ENCODE measurements at places on chromosomes 2 and 18. TPM values are rescaled to one million over a fixed set of nuclear protein-coding genes. Genes with fewer than 3 reads are reported as not detected.

The ANKRD53 gene
- 4.7 TPM for total RNA-seq

GRCh38 chr2:9573013-9573720 is 17.5 kb upstream of the ADAM17 start:
- H3K27me3 ChIP-seq: no peaks in the 10 kb centered on the region
- H3K4me3 ChIP-seq: no peak overlapping the region
- no peak overlapping the region for H3K27ac ChIP-seq
- no peaks in the 10 kb centered on the region for H3K4me1 ChIP-seq
- no peak for DNase-seq
- no peaks in the 10 kb centered on the region for H3K36me3 ChIP-seq

DNA sequence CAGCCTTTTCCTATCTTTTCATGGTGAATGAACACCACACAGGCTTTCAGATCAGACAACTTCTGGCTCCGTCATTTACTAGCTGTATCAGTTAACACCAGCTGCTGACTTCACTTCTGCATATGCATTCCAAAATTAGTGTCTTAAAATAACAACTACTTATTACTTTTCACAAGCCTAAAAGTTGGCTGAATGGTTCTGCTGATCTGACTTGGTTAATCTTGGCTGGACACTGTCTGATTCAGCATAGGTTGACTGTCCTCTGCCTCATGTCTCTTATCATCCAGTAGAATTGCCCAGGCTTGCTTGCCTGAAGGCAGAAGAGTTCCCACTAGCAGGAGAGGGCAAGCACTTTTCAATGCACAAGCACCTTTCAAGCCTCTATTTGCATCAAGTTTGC is 72.7 kb downstream of the MARCHF4 start:
- H3K27ac ChIP-seq: no peak overlapping the region
- H3K27me3 ChIP-seq: no peaks in the 10 kb centered on the region
- no peak for DNase-seq

GRCh38 chr2:199777315-199777714 is 73.7 kb downstream of the FTCDNL1 start:
- no peak for DNase-seq
- no peaks in the 10 kb centered on the region for H3K27me3 ChIP-seq
- H3K27ac ChIP-seq: no peak overlapping the region
- H3K4me1 ChIP-seq: no peaks in the 10 kb centered on the region

DNA sequence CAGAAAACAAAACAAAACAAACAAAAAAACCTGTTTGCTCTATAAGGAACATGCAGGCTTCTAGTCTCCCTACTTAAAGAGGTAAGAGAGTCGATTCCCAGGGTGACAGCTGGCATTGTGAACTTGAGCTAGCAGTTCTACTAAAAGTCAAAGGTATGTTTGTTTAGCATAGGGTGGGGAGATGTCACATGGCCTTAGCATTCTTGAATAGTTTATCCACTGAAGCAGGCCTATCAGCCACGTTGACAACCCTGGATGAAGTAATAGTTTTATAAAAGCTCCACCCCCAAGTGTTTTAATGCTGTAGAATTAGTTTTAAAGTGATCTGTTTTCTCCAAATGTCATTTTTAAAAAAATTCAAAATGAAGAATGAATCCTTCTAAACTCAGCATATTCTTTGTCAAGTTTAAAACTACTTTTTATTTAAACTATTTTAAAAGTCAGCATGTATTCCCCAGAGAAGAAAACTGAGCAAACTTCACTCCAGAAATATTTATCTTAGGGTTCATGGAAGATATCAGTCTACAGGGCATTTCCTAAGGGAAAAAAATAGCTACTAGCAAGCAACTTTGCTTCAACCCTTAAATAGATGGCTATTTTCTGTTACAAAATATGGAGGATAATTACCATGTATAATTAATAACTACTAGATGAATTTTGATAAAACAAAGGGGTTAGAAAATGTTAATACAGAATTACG is 1.7 kb downstream of the MYOM1 start:
- H3K27ac ChIP-seq: peak overlapping the region; percentile 81
- peak; percentile 75 for DNase-seq
- no peaks in the 10 kb centered on the region for H3K27me3 ChIP-seq
- H3K36me3 ChIP-seq: no peaks in the 10 kb centered on the region
- H3K4me1 ChIP-seq: peaks cover 51% of the 10 kb centered on the region

DNA sequence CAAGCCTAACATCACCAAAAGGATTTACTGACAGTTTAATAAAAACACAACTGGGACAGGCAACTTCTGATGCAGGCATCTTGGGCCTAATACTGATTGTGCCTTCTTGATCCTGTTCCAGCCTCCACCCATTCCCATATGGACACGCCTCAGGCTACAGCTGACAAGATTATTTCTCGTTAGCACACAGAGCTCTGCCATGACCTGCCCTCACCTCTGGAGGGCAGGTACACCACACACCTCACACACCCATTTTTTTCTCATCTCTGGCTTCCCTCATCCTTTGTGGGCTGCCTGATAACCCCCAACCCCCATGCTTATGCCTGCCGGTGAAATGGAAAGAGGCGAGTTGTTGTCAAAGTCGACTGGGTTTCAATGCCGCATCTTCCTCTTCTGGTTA is 147.0 kb downstream of the ANTXR1 start:
- H3K4me3 ChIP-seq: no peak overlapping the region
- no peaks in the 10 kb centered on the region for H3K27me3 ChIP-seq
- H3K4me1 ChIP-seq: no peaks in the 10 kb centered on the region
- no peaks in the 10 kb centered on the region for H3K36me3 ChIP-seq

DNA sequence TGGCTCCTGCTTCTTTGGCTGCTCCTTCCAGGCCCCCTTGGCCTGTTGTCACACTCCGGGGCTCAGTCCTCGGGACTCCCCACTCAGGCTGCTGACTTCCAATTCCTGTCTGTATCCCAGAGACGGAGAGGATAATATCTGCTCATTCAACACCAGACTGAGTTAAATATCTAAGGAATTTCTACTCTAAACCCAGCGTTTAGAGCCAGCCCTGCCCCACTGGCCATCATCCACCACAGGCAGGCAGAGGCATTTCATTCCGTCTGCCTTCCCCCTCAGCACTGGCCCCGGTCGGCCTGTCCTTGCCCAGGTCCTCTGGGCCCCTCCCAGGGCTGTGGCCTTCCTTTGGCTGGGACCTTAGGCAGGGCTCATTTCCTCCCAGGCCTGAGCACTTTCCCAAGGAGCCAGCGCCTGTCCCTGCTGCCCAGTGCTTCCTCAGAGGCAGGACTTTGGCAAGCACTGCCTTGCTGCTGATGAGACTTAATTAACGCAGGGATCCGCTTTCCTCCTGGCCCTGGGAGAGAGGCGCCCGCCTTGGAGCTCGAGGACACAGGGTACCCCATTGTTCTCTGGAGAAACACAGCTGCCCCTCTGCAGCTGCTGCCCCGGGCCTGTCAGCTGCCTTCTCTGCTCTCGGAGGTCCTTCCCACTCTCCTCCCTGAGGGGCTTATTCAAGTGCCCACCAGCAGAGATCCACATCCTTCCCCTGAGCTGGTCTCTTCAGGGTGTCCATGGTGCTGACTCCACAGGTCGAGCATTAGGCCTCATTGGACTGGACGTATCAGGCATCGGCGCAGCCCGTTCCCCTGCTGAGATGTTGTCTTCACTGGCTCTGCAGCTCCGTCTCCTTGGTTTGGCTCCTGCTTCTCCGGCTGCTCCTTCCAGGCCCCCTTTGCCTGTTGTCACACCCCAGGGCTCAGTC is 42.8 kb downstream of the ATOH8 start:
- DNase-seq: peak; percentile 5
- peaks cover 29% of the 10 kb centered on the region for H3K4me1 ChIP-seq
- no peaks in the 10 kb centered on the region for H3K36me3 ChIP-seq
- no peak overlapping the region for H3K27ac ChIP-seq
- no peaks in the 10 kb centered on the region for H3K27me3 ChIP-seq
- no peak overlapping the region for H3K4me3 ChIP-seq

- H3K4me3 ChIP-seq: no peak overlapping the region
- H3K27me3 ChIP-seq: no peaks in the 10 kb centered on the region
- no peak for DNase-seq
Measured at GRCh38 chr2:240306185-240306584, 129.3 kb upstream of the GPC1 start.

The MEP1B gene
- not detected for total RNA-seq

- H3K27ac ChIP-seq: no peak overlapping the region
- peak; percentile 69 for DNase-seq
- no peaks in the 10 kb centered on the region for H3K27me3 ChIP-seq
- peaks cover 23% of the 10 kb centered on the region for H3K4me1 ChIP-seq
- H3K36me3 ChIP-seq: no peaks in the 10 kb centered on the region
- no peak overlapping the region for H3K4me3 ChIP-seq
Measured at GRCh38 chr2:20661421-20662307, 5.3 kb upstream of the GDF7 start.

DNA sequence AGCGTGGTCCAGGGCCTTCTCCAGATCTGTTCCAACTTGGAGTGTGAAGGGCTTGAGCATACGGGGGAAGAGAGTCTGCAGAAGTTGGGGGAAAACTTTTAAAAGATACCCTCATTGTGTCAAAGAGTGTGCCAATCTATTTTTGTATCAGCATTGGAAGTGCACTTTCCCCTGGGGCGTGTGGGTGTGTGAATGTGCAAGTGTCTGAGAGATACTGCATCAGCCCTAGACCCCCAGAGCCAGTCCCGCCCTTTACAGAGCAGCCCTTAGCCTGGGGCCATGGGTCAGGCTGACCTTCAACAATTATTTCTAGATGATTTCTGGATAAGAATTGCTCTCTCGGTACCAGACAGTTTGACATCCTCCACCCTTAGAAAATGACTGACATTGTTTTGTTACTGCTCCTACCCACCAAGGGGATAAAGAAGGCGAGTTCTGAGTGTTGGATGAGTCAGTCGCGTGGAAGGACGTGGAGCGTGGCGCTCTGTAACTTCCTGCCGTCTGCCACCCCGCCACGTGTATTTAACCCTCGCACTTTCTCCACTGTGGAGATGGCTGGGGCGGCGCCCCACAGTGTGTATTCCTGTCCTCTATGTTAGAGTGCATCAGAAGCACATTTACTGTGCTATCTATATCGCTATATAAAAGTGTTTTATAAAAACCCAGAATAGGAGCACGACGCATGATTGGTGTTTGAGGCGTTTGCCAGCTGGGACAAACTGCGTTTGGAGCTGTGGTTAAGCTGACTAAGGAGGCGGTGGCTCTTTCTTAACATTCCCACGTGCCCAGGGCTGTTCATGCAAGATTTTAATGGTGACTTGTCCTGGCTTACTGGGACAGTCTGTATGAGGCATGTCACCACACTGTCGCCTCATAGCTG is 122.6 kb downstream of the CABLES1 start:
- H3K36me3 ChIP-seq: no peaks in the 10 kb centered on the region
- no peak for DNase-seq
- H3K4me3 ChIP-seq: no peak overlapping the region

GRCh38 chr2:85503851-85504777 is 34.9 kb upstream of the MAT2A start:
- H3K4me1 ChIP-seq: peaks cover 20% of the 10 kb centered on the region
- no peaks in the 10 kb centered on the region for H3K27me3 ChIP-seq
- DNase-seq: no peak

GRCh38 chr2:190922376-190922775 is 41.8 kb downstream of the GLS start:
- H3K27me3 ChIP-seq: no peaks in the 10 kb centered on the region
- DNase-seq: no peak
- peaks cover 8% of the 10 kb centered on the region for H3K4me1 ChIP-seq
- no peak overlapping the region for H3K27ac ChIP-seq
- peaks cover 4% of the 10 kb centered on the region for H3K36me3 ChIP-seq
- H3K4me3 ChIP-seq: no peak overlapping the region

The LDLRAD4 gene
- total RNA-seq: 35.9 TPM

GRCh38 chr18:45712061-45712460 is 11.9 kb upstream of the SLC14A1 start:
- no peak for DNase-seq
- no peaks in the 10 kb centered on the region for H3K4me1 ChIP-seq
- no peaks in the 10 kb centered on the region for H3K36me3 ChIP-seq
- no peaks in the 10 kb centered on the region for H3K27me3 ChIP-seq
- H3K27ac ChIP-seq: no peak overlapping the region

The ATOH8 gene
- total RNA-seq: 12.9 TPM

DNA sequence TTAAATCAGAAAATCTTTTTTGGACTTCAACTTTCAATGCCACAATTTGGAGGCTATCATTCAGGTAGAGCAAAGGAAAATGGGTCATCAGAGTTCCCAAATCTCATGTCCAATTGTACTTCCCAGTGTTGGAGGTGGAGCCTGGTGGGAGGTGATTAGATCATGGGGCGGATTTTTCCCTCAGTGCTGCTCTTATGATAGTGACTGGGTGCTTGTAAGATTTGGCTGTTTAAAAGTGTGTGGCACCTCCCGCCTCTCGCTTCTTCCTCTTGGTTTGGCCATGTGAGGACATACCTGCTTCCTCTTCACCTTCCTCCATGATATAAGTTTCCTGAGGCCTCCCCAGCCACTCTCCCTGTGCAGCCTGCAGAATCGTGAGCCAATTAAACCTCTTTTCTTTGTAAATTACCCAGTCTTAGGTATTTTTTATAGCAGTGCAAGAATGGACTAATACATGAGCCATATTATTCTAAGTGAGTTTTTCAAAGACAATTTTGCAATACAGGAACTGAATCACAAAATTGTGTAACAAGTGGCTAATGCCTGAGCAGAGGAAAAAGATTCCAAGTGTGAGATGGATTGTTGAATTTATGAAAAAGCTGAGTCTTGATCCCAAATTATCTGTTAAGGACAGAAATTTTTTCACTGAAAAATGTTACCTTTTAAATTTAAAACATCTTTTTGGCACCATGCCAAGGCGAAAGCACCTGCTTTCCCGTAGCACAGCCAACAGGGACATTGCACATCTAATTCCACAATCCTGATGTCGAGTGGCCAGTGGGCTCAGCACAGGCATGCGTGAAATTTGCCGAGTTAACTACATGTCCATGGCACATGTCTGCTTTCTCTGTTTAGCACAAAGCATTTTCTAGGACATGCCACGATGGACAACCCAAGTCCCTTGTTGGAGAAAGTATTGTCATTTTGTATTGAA is 150.9 kb downstream of the COL6A3 start:
- H3K36me3 ChIP-seq: no peaks in the 10 kb centered on the region
- no peak overlapping the region for H3K4me3 ChIP-seq
- peak overlapping the region; percentile 41 for H3K27ac ChIP-seq

GRCh38 chr18:985212-985661 is 80.6 kb downstream of the ADCYAP1 start:
- no peaks in the 10 kb centered on the region for H3K27me3 ChIP-seq
- H3K4me3 ChIP-seq: no peak overlapping the region
- no peaks in the 10 kb centered on the region for H3K4me1 ChIP-seq
- no peaks in the 10 kb centered on the region for H3K36me3 ChIP-seq
- DNase-seq: no peak
- H3K27ac ChIP-seq: no peak overlapping the region

- H3K4me3 ChIP-seq: no peak overlapping the region
- DNase-seq: peak; percentile 34
- no peaks in the 10 kb centered on the region for H3K36me3 ChIP-seq
- no peaks in the 10 kb centered on the region for H3K4me1 ChIP-seq
Measured at GRCh38 chr18:10291568-10291981, 162.9 kb upstream of the APCDD1 start.

The LYG2 gene
- total RNA-seq: not detected

- H3K27ac ChIP-seq: peak overlapping the region; percentile 32
- peak; percentile 91 for DNase-seq
- no peak overlapping the region for H3K4me3 ChIP-seq
- H3K27me3 ChIP-seq: no peaks in the 10 kb centered on the region
Measured at GRCh38 chr18:2948038-2948437, 64.9 kb downstream of the LPIN2 start.

The UGT1A3 gene
- not detected for total RNA-seq

All from body of pancreas (tissue), 4 donors.